ENCODE measurements at places on chromosomes 5 and 9.

- no peak for DNase-seq
These were observed 317.8 kb upstream of the ADCY2 start for GRCh38 chr5:7078101-7078500.

DNA sequence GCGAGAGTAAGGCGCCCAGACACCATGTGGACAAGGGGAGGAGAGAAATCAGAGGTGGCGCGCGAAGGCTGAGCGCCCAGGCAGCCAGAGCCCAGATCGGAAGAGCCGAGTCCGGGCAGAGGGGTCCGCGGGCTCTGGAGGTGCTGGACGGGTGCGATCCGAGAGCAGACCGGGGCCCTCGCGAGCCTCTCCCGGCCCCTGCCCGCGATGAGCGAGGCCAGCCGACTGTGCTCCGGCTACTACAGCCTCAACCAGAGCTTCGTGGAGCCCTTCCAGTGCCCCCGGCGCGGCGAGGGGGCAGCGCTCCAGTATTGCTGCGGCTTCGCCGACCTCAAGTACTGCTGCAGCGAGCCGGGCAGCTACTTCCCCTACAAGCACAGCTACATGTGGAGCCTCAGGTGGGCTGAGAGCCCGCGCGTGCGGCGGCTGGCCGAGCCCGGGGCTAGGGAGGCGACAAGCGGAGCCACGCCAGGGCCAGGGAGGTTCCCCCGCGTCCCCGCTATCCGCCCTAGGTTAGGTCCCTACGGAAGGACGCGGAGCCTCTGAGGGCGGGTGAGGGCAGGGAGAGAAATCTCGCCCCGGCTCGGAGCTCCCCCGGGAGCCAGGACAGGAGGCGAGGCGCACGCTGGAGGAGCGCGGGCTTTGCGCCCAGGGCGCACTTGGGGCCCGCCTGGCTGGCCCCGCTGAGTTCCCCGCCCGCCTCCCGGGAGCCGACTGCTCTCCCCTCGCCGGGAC, at the start of gene SHISAL2B:
TSS of gene SHISAL2B (plus strand) at position 87 of the 735 bp plus-strand sequence. CDS start at position 208, 121 bp downstream.
- peak; percentile 31 for DNase-seq

DNA sequence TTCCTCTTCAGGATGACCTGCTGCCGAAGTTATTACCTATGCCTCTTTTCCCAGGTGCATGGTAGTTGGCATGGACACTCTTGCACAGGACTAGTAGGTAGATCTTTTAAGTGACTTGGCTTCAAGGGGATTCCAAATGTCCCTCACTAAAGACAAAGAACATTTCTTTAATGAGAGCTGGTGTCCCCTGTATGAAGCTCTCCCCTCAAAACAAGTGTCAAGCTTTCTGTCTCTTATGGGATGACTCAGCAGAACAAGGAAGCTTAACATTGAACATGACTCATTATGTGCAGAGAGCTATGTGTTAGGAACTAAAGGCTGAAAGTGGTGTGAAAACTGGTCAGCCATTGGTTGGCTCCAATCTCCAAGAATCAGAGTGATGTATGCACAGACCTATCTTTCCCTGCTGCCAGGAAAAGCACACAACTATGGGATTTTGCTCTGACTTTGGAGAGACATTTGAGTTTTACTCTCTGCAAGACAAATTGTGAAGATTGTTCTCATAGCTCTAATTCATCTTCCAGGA, 120.5 kb downstream of the PRDM6 start:
- DNase-seq = peak; percentile 91

GRCh38 chr5:53792338-53792737, 231.9 kb downstream of the NDUFS4 start:
- DNase-seq = no peak

- DNase-seq = no peak
These were observed 194.0 kb downstream of the IRX2 start for GRCh38 chr5:2557435-2557834.

DNA sequence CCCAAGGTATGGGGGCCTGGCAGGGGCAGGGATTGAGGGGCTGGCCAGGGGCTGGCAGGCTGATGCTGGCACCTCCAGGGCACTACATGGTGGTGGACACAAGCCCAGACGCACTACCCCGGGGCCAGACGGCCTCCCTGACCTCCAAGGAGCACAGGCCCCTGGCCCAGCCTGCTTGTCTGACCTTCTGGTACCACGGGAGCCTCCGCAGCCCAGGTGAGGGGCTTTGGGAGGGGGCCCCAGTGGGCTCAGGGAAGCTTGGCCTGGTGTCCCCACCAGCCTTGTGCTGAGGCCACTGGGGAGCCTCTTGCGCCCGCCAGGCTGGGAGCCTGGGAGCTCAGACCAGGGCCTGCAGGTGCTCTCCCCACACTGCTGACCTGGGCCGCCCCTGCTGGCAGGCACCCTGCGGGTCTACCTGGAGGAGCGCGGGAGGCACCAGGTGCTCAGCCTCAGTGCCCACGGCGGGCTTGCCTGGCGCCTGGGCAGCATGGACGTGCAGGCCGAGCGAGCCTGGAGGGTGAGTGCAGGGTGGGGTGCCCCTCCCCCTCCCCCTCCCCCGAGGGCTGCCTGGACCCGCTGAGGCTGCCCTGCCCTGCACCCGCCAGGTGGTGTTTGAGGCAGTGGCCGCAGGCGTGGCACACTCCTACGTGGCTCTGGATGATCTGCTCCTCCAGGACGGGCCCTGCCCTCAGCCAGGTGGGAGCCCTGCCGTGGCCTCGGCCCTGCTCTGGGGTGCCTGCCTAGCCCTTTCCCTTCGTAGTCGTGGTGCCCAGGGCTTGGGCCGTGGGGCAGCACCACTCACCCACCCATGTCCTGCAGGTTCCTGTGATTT, 5.7 kb downstream of the MAMDC4 start:
- no peak for DNase-seq
